BJ (cell line): ENCODE measurements at places on chromosomes 3 and 15.
A peak's percentile ranks its signal among the peaks of the same experiment; 100 is the strongest.

DNA sequence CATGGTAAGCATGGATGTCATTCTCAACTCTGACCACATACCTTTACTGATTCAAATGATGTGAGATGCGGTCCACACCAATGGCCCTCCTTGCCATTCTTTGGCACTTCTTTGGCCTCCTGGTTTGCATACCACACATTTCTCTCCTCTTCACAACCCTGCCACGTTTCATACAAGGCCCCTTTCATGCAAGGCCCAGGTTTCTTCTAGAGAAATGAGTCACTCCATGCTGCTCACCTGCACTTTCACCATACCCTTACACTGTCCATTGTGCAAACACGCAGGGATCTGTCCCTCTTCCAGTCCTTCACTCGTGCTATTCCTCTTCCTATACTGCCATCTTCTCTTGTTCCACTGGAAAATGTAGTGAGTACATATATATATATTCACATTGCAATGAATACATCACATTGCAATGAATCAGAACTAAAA lies 24.4 kb upstream of the SLC24A5 start:
- DNase-seq: no peak

- DNase-seq: no peak
Observed at GRCh38 chr15:52306270-52306669, 10.7 kb upstream of the MYO5C start.

DNA sequence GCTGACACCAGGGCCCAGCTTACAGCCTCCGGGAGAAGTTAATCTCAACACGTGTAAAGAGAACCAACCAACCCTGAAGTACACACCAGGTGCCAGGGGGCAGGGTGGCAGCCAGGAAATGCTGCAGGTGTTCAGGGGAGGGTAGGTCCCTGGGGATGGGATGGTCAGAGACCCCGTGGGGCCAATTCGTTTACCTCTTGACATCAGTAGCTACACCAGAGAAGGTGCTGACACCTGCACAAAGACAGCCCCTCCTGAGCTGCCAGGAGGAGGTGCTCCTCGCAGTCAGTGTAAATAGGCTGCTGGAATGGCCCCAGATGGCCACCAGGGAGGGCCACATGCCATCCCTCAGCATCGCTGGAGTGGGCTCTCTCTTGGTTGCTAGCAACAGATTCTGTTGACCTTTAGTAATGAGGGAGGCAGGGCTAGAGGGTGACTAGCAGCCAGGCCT lies 52.8 kb downstream of the CORO2B start:
- no peak for DNase-seq

DNA sequence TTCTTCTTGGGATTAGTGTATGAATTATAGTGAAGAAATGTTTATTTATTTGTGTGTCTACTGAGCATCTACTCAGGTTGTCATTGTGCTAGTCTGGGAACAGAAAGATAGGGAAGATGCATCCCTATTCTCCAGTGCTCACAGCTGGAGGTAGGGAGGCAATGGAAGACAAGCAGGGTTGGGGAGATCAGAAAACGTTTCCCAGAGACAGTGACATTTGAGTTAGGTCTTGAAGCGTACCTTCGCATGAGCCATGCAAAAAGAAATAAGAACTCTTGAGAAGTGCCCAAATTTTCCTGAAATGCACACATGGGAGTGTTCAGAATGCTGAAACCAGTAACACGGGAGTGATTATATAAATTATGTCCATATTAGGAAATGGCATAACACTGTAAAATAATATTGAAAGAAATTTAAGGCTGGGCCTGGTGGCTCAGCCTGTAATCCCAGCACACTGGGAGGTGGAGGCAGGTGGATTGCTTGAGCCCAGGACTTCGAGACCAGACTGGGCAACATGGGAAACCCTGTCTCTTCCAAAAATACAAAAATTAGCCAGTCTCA lies 5.3 kb upstream of the CEMIP start:
- DNase-seq: no peak

- DNase-seq: no peak
Observed at GRCh38 chr3:46097691-46098241, 70.5 kb upstream of the XCR1 start.

DNA sequence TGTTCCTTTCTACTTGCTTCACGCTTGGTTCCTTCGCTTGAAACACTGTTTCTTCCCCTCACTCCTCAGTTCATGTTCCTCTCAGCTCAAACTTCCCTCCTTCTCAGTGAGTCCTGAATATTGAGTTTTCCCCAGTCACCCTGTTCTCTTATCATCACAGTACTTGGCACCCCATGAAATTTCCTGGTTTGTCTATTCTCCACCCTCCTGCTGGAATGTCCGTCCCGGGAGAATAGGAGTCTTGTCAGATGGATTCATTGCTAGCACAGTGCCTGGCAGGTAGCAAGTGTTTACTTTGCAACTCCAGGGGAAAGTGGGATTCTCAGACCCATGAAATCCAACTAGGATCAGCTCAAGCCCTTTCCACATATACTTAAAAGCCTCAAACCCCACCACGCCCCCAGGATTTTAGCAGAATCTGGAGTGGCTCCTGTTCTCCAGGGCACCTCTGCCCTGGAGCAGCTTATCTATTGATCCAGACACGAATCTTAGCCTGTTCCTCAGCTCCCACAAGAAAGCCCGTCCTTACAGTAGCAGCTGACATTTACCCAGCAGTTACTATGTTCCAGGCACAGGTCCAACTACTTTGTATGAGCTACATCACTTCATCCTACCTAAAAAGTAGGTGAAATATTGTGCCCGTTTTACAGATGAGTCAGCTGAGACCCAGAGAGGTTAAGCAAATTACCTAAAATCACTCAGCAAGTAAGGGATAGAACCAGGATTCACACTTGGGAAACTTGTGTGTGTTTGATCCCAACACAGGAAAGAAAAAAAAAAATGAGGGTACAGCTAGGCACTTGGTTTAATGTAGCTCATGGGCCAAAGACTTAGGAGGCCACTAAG lies 36.8 kb upstream of the MAP3K13 start:
- DNase-seq: no peak

GRCh38 chr15:99446565-99447496 lies 119.0 kb upstream of the MEF2A start:
- DNase-seq: no peak

GRCh38 chr3:126556637-126557414 lies 1.9 kb downstream of the C3orf22 start:
- DNase-seq: no peak

DNA sequence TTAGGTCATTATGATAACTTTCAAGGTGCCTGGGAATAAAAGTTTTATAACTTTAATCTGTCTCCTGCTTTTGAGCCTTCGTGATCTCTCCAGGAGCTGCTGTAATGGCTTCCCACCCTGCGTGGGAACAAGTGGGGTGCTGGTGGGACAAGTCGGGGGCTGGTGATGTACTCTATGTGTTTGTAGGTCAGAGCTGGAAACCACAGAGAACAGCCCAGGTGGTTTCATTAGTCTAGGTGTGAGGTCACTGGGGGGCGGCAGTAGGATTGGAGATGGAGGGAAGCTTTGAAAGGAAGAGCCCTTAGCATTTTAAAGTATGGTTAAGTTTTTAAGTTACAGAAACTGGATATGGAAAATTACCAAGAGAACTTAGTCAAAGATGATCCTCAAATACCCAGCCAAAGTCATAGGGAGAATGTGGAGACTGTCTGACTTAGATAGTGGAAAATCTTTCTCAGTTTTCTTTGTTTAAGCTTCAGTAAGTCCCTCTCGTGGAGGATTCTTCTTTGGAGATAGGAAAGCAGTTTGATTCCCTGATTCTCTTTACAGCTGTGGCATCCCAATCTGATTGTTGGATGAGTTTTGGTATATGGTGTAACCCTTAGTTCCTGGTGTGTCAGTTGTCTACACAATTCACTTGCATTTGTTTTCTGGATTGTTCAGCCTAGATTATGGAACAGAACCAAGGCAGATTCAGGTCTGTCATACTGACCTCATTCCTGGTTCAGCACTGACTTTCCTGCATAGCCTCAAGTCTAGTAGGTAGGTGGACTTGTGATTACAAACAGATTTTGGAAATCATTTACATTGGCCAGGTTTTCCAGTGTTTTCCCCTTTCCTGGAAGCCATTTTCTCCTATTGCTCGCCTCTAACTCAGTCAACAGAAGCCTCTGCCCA lies 115.6 kb downstream of the FNDC3B start:
- no peak for DNase-seq

DNA sequence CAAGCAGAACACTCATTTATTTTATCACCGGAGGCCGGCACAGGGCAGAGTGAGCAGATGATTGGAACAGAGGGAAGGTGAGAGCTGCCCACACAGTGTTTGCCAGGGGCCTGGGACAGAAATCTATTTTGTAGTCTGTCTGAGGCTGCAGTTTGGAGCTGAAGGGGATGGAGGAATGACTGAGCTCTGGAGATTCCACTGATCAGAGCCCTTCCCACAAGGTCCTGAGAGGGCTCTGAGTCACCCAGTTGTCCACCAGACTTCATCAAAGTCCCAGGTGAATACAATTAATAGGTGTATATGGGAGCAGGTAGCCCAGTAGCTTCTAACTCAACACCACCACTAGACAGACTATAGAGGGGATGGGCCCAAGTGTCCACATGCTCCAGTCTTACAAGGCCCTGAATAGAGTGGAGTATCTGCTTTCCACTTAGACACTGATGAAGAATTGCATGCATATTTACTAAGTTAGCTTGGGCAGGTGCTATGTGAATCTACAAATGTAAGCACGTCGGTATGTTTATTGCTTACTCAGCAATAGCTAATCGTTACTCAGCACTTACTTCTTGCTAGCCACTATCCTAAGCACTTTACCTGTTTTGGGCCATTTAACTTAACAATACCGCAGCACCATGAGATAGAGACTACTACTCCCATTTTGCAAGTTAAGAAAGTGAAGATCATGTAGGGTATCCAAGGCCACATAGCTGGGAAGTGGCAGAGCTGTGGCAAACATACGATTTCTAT lies 2.7 kb upstream of the STARD5 start:
- no peak for DNase-seq

- DNase-seq: peak; percentile 44
Observed at GRCh38 chr3:37243820-37244748, 69.7 kb upstream of the LRRFIP2 start.

DNA sequence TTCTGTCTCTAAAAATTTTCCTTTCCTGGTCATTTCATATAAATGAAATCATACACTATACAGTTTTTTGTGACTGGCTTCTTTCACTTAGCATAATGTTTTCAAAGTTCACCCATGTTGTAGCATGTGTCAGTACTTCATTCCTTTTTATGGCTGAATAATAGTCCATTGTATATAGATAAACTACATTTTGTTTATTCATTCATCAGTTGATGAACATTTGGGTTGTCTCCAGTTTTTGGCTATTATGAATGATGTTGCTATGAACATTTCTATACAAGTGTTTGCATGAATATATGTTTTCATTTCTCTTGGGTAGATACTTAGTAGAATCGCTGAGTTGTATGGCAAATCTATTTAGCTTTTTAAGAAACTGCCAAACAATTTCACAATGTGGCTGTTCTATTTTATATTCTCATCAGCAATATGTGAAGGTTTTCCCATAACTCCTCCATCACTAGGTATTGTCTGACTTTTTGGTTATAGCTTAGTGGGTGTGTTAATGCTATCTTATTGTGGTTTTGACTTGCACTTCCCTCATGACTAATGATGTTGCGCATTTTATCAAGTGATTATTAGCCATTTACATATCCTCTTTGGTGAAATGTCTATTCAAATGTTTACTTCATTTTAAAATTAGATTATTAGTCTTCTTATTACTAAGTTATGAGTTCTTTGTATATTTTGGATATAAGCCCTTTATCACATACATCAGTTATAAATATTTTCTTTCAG lies 21.7 kb upstream of the AP4E1 start:
- DNase-seq: no peak

- DNase-seq: no peak
Observed at GRCh38 chr15:41946970-41947369, 25.4 kb downstream of the EHD4 start.

DNA sequence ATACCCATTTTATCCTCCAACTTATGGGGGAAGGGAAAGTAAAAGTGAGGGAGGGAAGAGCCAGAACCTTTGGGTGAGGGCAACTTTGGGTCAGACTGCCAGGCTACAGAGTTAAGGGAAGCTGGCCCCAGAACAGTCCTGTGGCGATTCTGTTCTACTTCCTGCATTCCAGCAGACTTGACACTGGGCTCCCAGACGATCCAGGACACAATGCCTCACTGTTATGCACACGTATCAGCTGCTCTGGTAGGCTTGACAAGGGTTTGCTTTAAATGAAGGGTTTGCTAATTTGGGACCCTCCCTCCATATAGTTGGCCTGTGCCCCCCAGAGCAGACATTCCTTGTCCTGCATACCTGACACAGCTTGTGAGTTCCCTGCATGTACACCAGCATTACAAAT lies 10.7 kb downstream of the GORASP1 start:
- no peak for DNase-seq

DNA sequence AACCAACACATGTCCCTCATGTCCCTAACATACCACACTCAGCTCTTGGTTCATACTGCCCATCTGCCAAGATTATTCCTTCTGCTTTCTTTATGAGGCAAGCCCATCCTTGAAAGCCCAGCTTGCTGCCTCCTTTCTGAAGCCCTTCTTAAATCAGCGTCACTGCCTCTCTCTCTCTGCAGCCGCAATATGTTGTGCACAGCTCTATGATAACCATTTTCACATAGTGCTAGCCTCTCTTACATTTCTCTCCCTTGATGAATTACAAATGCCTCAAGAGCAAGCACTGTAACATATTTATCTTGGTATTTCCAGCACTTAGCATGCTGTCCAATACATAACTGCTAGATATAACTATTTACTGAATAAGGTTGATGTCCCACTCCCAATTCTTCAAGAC lies 86.5 kb downstream of the TNIK start:
- no peak for DNase-seq
